Posterior vena cava (tissue), 2 donors: ENCODE measurements at places on chromosomes 7 and 10. TPM values are rescaled to one million over a fixed set of nuclear protein-coding genes. Genes with fewer than 3 reads are reported as not detected.

METTL27 gene
- 5.1 TPM for total RNA-seq

PALD1 gene
- 6.7 TPM for total RNA-seq

FBH1 gene
- total RNA-seq = 78.6 TPM

FAM13C gene
- 7.3 TPM for total RNA-seq

FAM180A gene
- 11.9 TPM for total RNA-seq

ITIH2 gene
- not detected for total RNA-seq

NPC1L1 gene
- 0.14 TPM for total RNA-seq

GOLGA7B gene
- 0.19 TPM for total RNA-seq

CCDC3 gene
- 108 TPM for total RNA-seq

NXPH1 gene
- not detected for total RNA-seq

THSD7A gene
- total RNA-seq = 6.6 TPM

- DNase-seq = no peak
Observed at GRCh38 chr10:88092973-88093372, 229.5 kb downstream of the PTEN start.

- DNase-seq = peak; percentile 10
Observed at GRCh38 chr10:80537086-80537735, 491 bp upstream of the SH2D4B start.

DNA sequence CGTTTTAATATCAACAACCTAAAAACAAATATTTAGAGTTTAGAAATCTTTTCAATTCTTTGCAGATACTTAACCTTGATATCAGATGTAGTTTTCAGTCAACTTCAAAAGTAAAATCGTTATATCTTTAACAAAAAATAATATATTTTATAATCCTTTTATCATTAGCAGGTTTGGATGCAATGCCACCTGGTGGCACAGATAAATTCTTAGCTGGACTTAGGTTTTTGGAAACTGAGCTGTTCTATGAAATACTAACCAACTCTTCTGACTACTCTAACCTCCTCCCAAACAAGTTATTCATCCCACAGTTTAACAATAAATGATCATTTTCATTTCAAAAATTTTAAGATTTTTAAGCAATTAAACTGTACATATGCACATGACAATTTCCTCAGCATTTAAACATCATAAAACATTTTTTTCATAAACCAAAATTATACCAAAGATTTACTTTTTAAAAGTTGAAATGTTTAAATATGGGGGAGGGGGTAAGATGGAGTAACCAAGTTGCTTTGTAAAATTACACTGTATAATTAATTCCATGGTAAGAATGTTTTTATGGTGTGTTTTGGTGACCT lies 56.9 kb downstream of the HIBADH start:
- DNase-seq = no peak

DNA sequence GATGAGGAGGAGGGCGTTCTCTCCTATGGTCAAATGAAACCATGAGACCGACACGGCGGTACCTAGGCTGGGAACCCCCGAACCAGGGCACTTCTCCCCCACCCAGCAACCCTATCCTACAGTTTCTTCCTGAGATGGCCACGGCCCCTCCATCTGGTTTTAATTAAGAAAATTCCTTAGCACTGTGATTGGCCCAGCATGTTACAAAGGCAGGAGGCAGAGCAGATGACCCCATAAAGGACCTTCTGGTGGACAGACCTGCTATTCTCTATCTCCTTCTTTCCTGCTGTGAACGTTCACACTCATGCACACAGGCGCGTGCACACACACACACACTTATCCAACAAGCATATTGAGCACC lies 129.4 kb downstream of the RGS10 start:
- no peak for DNase-seq

GRCh38 chr7:21651697-21652096 lies 108.9 kb downstream of the DNAH11 start:
- DNase-seq = no peak

DNA sequence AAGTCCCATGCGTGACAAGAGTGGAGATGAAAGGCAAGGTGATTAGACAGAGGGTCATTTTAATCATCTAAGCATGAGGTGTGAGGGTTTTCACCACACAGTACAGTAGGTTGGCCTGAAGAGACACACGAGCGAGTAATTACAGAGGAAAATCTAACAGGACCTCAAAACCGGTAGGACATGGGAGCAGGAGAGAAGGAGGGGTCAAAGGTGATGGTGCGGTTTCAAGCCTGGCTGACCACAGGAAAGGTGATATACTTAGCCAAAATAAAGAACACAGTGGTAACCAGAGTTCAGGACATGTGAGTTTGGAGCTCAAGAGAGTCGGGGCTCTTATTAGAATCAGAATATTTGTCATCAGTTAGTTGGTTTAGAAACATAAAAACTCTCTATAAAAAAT lies 20.0 kb downstream of the GLI3 start:
- DNase-seq = no peak

DNA sequence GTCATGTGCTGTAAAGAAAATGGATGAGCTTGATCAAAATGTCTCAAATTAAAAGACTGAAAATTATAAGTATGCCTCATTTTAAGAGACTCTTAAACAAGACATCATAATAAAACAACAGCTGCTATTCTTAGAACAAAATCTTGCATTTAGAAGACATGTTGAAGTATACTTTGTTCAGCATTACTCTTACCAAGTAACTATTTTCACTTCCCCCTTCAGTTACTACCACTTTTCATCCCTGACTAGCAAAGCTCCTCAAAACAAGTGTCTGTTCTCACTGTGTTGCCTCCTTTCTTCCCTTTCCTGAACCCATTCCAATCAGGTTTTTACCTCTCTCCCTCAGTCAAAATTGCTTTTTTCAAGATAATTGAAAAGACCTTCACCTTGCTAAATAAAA lies 31.6 kb downstream of the ELAPOR2 start:
- DNase-seq = no peak

GRCh38 chr10:59133841-59134593 lies 42.4 kb upstream of the PHYHIPL start:
- no peak for DNase-seq

DNA sequence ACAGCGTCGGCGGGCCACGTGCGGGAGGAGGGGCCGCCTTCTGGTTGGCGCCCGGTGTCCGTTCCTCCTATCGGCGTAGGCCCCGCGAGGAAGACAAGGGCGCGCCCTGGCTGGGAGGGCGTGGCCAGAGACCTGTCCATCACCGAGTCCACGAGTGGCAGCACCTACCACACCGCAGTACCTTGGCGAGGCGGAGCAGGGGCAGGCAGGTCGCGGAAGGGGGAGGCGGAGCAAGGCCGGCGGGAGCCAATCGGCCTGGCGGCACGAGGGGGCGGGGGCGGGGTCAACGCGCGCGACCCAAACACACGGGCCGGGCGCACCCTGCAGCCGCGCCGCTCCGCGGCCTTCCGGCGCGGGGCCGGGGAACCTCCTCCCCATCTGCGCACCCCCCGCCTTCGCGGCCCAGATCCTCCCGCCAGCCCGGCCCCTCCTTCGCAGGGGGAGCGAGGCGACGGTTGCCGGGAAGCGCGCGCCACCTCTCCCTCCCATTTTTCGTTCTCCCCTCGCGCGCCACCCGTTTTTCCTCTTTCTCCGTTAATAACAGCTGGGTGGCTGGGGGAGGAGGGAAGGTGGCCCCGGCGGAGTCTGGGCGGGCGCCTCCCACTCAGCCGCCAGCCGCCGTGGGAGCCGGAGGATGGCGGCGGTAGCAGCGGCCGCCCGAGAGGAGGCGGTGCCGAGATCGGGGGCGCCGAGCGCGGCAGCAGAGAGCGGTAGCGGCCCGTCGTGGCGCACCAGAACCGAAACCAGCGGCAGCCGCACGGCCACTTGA lies at the start of gene ZNRF2:
Gene ZNRF2, plus strand, starts transcription at position 300 of the 769 bp plus-strand sequence. CDS start 761 bp downstream, outside the sequence.
- DNase-seq = peak; percentile 99

DNA sequence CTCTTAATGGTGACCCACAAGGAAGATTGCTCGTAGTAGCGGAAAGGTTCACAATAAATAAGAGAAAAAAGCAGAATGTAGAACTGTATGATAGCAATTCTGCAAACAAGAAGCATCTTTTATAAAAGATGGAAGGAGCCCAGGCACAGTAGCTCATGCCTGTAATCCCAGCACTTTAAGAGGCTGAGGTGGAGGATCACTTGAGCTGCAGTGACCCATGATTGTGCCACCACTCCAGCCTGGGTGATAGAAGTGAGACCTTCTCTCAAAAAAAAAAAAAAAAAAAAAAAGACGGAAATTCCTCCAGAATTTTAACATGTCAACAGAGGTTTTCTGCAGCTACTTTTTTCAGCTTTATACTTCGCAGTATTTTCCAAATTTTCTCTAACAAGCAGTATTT lies 13.2 kb downstream of the GATAD1 start:
- DNase-seq = no peak

DNA sequence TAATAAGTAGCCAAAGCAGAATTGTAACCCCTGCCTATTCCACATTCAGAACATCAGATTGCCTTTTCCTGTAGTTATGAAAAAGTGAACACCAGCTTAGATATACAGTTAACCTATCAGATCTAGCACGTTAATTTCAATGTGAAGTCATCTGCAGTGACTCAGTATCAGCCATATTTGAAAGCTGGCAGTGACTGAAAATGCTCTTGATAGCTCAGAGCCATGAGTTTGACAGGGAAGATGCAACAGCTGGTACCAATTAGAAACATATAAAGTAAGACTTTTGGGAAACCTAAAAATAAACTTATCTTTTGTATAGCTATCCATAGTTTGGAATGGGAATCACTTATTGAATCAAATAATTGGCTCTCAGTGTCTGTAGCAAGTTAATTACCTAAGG lies 284.1 kb upstream of the NPSR1 start:
- no peak for DNase-seq

DNA sequence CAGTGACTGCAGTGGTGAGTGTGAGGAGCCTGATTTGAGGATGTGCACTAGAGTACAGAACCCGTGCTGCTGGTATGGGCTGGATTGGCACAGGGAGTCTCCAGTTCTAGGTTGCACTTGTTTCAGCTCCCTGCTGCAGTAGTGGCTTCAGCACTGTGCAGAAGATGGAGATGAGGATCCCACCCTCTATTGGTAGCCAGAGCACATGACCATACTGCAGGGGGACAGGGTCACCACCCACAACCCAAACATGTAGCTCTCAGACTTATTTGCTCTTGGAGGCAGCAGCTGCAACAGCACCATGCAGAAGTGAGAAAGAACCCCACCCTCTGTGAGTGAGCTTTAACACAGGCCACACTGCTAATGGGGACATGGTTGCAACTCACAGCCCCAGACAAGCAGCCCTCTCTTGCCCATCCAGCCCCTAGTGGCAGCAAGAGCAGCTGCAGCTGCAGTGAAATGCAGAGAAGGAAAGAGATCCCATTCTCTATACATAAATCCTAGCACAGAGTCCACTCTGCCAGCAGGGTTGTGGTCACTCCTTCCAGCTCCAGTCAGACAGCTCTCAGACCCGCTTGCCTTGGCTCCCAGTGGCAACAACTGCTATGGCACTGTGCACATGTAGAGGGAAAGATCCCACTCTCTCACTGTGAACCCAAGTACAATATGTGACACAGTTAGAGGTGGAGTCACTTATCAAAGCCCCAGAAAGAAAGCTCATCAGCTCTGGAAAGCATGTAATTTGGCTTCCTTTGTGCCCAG lies 51.4 kb upstream of the SCIN start:
- no peak for DNase-seq

DNA sequence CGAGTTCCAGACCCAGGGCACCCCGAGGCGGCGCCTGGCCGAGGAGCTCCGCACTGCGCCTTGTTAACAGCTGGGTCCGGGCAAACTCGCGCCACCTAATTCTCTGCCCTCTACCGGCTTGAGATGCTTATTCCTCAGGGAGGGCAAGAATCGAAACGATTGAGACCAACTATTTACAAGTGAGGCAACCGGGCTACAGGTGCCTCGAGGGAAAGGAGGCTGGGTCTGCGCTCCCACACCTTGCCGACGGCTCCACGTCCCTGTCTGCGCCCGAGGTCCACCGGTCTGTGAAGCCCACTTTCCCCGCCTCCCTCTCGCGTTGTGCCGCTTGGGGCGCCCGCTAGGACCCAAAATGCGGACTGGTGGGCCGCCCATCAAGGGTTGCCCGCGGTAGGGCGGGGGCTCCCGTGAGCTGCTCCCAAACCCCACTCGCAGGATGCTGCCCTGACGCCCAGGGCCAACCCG lies 527 bp downstream of the AKR1B1 start:
- peak; percentile 88 for DNase-seq

DNA sequence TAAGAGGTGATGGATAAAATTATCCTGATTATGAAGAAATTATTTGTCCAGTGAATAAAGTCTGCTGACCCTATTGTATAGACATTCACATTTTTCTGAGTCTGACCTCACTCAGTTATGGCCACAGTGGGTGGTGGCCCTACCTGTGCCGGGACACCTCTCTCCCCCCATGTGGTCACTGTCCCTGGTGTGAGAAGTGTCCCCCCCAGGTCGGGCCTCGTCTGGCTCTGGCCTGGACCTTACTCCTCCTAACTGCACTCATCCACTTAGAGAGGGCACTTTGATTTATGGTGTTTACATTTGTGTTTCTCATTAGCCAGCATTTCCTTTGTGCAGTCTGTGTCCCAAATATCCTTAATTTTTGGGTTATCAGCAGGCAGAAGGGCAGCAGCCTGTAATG lies 59.6 kb upstream of the ZNF32 start:
- no peak for DNase-seq

DNA sequence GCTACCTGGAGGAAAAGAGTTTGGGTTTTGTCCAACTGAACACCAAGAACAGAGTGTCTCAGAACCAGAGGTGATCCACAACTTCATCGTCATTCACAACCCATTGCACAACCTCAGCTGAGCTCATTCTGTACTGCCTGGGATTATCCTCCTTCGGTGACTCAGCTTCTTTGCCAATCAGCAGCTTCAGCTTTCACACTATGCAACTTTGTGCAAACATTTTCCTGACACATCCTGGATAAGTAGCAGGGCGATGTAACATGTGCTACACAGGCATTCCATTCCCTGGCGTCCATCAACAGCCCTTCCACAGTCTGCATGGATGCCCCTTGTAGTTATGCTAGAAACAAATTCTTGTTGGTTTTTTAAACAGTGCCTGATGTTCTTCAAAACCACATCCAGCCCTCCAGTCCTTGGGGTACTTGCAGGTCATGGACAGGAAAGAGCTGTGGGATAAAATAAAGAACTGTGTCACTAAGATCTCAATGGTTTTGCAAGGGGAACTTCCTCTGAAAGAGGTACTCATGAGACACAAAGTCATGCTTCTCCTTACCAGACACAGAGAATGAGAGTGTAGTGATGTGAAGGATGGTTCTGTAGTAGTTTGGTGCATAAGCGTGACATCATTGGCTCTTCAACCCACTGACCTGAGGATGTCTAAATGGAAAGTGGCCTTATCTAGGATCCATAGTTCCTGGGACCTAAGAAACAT lies 478.5 kb downstream of the KIF20B start:
- DNase-seq = no peak

DNA sequence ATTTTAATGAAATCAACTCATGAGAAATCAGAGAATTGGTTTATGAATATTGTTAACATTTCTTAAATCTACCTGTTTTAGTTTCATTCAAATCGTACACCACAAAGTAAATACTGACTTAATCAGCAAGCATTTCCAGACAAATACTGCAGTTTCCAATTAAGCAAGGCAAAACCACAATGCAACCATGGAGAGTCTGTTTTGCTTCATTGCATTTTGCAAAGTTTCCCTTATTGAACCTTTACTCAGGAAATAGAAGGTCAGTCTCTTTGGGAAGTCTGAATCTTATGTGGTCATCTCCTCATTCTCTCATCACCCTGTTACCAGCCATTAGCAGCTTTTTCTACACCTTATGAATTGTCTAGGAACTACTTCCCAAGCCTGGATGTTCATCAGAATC lies 400.5 kb downstream of the IPMK start:
- DNase-seq = no peak
